RWPE2 (cell line): ENCODE measurements at places on chromosomes 4 and X.

GRCh38 chr4:47084795-47085194 is 53.4 kb downstream of the GABRB1 start:
- no peak overlapping the region for H3K4me3 ChIP-seq
- peaks cover 7% of the 10 kb centered on the region for H3K27me3 ChIP-seq
- no peak overlapping the region for H3K27ac ChIP-seq
- no peak for DNase-seq
- no peaks in the 10 kb centered on the region for H3K36me3 ChIP-seq
- no peaks in the 10 kb centered on the region for H3K4me1 ChIP-seq

- no peak overlapping the region for H3K4me3 ChIP-seq
- no peak overlapping the region for H3K27ac ChIP-seq
- no peaks in the 10 kb centered on the region for H3K4me1 ChIP-seq
- no peaks in the 10 kb centered on the region for H3K36me3 ChIP-seq
These were observed 340.3 kb upstream of the ZCCHC13 start for GRCh38 chrX:73963682-73964081.

DNA sequence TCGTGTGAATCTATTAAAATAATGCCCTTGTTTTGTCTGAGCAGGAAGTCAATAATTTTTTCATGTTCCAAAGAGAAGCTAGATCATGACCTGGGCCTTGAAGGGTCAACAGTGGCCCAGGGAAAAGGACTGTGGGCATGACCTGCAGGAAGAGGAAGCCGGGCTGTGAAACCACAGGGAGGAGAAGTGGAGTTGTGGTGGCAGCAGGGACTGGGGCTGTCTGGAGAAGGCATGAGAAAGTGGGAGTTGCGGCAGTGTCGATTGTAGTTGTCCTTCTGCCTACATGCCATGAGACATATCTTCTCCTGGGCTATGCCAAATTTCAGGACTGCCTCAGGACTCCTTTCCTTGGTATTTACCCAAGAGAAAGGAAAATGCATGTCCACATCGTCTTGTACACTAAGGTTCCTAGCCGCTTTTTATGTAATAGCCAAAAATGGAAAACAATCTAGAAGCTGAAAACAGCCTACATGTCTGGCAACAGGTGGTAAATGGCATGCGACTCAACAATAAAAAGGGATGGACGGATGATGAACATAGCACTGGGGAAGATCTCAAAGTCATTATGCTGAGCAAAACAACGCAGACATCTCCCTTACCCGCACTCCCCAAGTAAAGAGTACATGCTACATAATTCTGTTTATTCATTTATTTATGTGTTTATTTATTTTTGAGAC is 13.6 kb upstream of the PTTG2 start:
- DNase-seq, result no peak
- H3K27ac ChIP-seq, result no peak overlapping the region
- H3K36me3 ChIP-seq, result no peaks in the 10 kb centered on the region
- no peaks in the 10 kb centered on the region for H3K27me3 ChIP-seq
- H3K4me3 ChIP-seq, result no peak overlapping the region
- H3K4me1 ChIP-seq, result no peaks in the 10 kb centered on the region

GRCh38 chr4:188262464-188262863 is 123.2 kb downstream of the TRIML1 start:
- DNase-seq, result no peak
- H3K36me3 ChIP-seq, result no peaks in the 10 kb centered on the region
- no peak overlapping the region for H3K27ac ChIP-seq
- no peak overlapping the region for H3K4me3 ChIP-seq

- H3K27me3 ChIP-seq, result peaks cover under 1% of the 10 kb centered on the region
- H3K4me3 ChIP-seq, result no peak overlapping the region
- no peak overlapping the region for H3K27ac ChIP-seq
- no peaks in the 10 kb centered on the region for H3K36me3 ChIP-seq
- no peaks in the 10 kb centered on the region for H3K4me1 ChIP-seq
These were observed 606.0 kb upstream of the PITX2 start for GRCh38 chr4:111228874-111229273.

GRCh38 chr4:130143656-130144055 is 1047.7 kb downstream of the C4orf33 start:
- DNase-seq, result no peak
- peaks cover 3% of the 10 kb centered on the region for H3K27me3 ChIP-seq
- no peaks in the 10 kb centered on the region for H3K36me3 ChIP-seq
- no peak overlapping the region for H3K27ac ChIP-seq
- H3K4me1 ChIP-seq, result no peaks in the 10 kb centered on the region
- no peak overlapping the region for H3K4me3 ChIP-seq

DNA sequence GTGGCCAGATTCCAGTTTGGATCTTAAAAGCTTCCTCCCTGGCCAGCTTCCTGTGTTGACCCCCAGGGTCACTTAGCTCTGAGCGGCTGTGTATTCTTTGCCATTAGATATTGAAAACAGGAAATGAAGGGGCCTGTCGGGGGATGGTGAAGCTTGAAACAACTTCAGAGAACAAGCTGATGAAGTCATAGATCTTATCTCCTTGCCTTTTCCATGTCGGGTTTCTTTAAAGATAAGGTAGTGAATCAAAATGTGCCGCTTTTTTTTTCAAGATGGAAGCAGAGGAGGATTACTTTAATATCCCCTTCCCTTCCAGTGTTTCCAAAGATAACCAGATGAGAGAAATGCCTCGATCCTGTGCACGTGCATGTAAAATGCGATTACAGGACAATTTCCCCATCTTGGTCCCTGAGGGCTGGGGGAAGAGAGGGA is 508.5 kb downstream of the MID1IP1 start:
- no peaks in the 10 kb centered on the region for H3K27me3 ChIP-seq
- H3K36me3 ChIP-seq, result no peaks in the 10 kb centered on the region
- no peaks in the 10 kb centered on the region for H3K4me1 ChIP-seq
- H3K27ac ChIP-seq, result no peak overlapping the region
- no peak overlapping the region for H3K4me3 ChIP-seq

GRCh38 chr4:163544407-163545038 is 50.0 kb downstream of the TMA16 start:
- peaks cover 14% of the 10 kb centered on the region for H3K4me1 ChIP-seq
- H3K27ac ChIP-seq, result no peak overlapping the region
- no peaks in the 10 kb centered on the region for H3K36me3 ChIP-seq
- DNase-seq, result no peak
- peak overlapping the region; percentile 10 for H3K4me3 ChIP-seq
- H3K27me3 ChIP-seq, result no peaks in the 10 kb centered on the region
